ENCODE measurements at places on chromosomes 1 and 21.

DNA sequence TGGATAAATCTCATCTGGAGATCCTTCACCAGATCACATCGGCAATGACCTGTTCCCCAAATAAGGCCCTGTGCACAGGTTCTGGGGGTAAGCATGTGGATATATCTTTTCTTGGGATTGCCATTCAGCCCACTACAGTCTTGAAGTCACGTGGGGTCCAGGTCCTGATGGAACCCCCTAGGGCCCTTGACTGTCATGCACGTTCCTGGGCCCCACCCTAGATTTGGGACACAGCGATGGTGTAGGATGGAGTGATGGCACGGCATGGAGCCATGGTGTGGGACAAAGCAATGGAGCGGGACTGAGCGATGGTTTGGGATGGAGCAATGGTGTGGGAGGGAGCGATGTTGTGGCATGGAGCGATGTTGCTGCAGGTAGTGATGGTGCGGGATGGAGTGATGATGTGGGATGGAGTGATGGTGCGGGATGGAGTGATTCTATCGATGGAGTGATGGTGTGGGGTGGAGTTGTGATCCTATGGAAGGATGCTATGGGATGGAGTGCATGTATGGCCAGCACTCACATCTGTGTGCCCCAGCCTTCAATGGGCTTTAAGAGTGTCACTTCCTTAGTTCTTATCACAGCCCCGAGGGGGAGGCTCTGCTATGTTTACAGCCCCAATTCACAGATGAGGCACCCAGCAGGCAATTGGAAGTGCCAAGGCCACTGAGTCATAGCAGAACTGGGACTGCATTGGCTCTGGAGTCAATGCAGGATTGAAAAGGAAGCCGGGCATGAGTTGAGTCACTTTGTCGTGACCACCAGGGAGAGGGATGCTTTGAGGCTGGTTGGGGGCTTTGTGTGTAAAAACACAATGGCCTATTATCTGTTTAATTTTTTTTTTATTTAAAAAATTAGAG, 97.0 kb upstream of the C1orf174 start:
- no peak for DNase-seq

GRCh38 chr1:59340411-59341307, 43.8 kb downstream of the FGGY start:
- no peak for DNase-seq

DNA sequence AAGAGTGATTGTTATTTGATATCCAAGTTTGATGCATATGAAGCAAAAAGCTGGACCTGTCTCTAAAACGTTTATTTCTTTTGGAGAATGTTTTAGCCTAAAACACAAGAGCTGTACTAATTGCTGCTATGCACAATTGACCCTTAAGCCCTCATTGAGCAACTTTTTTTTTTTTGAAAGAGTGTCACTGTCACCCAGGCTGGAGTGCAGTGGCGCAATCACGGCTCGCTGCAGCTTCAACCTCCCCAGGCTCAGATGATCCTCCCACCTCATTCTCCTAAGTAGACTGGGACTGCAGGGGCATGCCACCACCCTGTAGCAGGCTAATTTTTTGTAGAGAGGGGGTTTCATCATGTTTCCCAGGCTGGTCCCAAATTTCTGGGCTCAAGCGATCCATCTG, 129.1 kb downstream of the PIK3R3 start:
- DNase-seq: no peak

- DNase-seq: no peak
Measured at GRCh38 chr1:26003756-26004155, 5.9 kb upstream of the PAFAH2 start.

- no peak for DNase-seq
Measured at GRCh38 chr21:45406801-45407628, 2.0 kb downstream of the COL18A1 start.

GRCh38 chr1:11388617-11389016, 90.3 kb upstream of the DISP3 start:
- no peak for DNase-seq

DNA sequence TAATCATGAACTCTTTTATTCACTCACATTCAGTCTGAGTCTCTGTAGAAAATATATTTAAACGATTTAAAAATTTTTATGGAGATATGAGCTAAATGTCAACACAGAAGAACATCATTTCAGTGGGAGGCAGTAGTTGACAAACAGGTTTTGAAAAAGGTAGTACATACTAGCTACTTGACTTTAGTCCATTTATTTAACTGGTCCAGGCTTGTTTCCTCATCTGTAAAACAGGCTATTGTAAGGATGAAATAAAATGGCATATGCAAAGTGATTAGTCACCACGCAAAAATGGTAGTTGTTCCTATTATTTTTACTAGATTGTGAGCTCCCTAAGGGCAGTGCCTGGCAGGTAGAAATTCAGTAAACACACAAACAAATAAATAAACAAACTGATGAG, 75.2 kb downstream of the NTPCR start:
- DNase-seq: no peak

DNA sequence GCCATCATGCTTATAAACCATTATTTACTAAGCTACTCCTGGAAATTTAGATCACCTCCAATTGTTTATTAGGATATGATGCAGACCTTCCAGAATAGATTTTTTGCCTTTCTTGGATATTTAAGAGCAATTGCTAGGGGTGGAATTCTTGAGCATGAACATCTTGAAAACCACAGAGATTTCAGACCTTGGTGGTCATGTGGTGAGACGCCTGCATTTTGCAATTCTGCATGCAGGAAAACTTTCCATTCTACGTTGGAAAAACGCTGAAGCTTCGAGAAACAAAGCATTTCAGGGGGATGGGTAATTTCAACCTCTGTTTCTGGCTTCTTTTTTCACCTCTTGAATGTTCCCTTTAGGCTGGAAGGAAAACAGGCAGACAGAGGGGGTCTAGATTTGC, 596.3 kb downstream of the KIF26B start:
- no peak for DNase-seq

DNA sequence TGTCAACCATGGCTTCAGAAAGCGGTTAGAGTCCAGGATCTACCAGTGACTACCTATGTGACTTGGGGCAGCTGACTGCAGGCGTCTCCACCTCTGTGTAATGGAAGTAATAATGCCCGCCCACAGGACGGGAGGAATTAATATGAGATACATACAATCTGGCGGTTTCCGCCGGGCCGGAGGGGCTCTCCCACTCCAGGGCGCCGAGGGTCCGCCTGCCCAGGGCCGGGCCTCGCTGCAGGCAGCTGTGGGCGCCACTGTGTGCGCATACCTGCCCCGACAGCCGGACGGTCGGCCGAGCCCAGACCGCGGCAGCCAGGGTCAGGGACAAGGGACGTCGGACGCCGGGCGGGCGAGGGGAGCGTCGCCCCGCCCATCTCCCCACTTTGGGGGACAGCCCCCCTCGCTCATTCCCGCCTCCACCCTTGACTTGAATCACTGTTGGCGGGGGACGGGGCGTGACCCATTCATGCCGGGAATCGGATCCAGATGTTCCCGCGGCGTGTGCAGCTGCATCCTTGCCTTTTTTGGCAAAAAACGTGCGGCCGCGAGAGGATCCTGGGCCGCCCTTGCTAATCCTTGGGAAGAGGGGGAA, 6.0 kb upstream of the SF3A3 start:
- no peak for DNase-seq

- DNase-seq: no peak
Measured at GRCh38 chr21:21559285-21560045, 561.3 kb downstream of the NCAM2 start.

GRCh38 chr1:2212274-2212531, 15.9 kb upstream of the SKI start:
- DNase-seq: no peak

- DNase-seq: peak; percentile 15
Measured at GRCh38 chr1:187051618-187052232, 223.0 kb downstream of the PLA2G4A start.

- no peak for DNase-seq
Measured at GRCh38 chr1:21759818-21760217, 23.1 kb downstream of the USP48 start.

GRCh38 chr1:12032161-12032621, 12.9 kb downstream of the MIIP start:
- no peak for DNase-seq

- no peak for DNase-seq
Measured at GRCh38 chr1:152514715-152515433, 592 bp downstream of the CRCT1 start.

- no peak for DNase-seq
Measured at GRCh38 chr21:45855248-45855811, 126.2 kb upstream of the COL6A1 start.

DNA sequence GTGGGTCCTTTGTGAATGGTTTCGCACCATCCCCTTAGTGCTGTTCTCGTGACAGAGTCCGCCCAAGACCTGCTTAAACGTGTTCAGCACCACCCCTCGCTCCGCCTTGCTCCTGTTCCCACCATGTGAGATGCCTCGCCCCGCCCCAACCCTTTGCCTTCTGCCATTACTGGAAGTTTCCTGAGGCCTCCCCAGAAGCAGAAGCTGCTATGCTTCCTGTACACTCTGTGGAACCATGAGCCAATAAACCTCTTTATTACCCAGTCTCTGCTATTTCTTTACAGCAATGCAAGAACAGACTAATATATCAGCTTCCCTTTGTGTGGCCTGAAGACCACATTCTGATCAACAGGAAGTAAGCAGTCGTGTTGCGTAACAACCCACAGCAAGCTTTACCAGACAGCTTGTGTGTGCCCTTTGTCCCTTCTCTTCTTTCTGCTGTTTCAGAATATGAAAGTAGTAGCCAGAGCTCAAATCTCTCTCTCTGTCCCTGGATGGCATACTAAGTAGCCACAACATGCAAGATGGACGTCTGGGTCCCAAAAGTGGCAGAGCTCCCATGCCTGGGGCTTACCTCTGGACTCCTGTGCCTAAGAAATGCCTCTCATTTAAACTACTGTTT, 14.1 kb downstream of the HENMT1 start:
- DNase-seq: no peak

- DNase-seq: peak; percentile 63
Measured at GRCh38 chr1:231091831-231092301, 51.8 kb upstream of the FAM89A start.

DNA sequence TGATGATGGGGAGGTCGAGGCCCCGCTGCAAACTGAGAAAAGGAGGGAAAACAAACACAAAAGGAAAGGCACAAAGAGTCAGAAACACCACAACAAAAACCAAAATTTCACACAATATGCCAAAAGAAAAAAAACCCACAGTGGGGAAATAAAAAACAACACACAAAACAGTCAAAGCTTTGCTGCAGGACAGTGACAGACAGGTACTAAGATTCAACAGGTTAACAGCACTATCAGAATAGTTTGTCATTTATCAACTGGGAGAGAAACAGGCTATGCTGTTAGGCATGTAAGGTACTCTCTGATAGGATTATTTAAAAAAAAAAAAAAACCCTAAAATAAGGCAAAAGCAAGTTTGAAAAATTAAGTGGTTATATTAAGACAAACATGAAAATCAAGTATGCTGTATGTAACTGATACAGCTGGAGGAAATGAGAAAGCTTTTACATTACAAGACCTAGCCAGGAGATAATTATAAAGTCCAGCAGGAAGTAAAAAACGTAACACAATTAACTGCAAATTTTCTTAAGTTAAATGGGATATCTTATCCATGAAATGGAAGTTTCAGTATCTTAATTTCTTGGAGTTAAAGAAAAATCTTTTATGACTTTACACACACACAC, 179.0 kb downstream of the EIF4G3 start:
- DNase-seq: no peak

DNA sequence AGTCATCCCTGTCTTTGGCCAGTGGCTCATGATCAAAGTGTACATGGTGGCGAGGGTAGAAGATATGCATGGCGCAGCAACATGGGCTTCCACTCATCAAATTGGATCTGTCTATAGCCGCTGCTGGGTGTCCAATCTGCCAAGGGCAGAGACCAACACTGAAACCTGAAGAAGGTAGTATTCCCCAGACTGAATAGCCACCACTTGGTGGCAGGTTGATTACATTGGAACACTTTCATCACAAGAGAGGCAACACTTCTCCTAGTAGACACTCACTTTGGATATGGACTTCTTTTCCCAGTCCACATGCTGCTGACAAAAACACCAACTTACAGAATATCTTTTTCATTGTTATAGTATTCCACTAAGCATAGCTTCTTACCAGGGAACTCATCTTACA, 22.4 kb upstream of the PPM1J start:
- DNase-seq: no peak

DNA sequence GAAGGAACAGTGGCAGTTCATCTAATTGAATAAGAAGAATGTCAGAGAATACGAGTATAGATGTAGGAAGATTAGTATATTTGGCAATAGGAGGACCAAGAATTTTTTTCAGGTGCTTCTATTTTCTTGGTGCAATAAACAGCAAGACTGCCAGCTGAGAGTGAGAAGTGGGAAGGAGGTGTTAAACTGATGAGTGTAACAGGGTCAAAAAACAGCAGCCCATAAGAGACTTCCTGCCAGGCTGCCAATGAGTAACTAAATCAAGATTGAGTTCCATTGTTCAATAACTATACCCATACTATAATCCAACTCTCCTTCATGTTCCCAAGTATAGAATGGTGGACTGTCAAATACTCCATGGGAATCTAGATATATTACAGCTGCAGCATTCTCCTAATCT, 28.7 kb downstream of the LYST start:
- no peak for DNase-seq

- DNase-seq: no peak
Measured at GRCh38 chr1:24756395-24756794, 11.1 kb downstream of the CLIC4 start.

DNA sequence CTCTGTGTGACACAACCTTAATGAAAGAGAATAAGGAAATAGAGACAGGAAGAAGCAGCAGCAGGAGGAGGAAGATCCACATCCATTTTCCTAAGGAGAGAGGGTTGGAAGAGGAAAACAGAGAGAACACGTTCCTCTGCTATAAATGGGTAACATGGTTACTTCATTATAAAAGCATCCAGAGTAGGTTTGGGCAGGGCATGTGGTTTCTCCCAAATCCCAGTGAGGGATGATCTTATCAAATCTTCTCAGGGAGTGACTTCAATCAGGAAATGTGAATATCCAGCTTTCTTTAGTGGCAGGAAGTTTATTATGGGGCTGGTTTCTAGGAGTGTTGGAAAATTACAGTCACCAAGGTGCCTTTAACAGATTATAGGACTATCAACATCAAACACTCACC, 11.1 kb downstream of the CYP2J2 start:
- DNase-seq: no peak

DNA sequence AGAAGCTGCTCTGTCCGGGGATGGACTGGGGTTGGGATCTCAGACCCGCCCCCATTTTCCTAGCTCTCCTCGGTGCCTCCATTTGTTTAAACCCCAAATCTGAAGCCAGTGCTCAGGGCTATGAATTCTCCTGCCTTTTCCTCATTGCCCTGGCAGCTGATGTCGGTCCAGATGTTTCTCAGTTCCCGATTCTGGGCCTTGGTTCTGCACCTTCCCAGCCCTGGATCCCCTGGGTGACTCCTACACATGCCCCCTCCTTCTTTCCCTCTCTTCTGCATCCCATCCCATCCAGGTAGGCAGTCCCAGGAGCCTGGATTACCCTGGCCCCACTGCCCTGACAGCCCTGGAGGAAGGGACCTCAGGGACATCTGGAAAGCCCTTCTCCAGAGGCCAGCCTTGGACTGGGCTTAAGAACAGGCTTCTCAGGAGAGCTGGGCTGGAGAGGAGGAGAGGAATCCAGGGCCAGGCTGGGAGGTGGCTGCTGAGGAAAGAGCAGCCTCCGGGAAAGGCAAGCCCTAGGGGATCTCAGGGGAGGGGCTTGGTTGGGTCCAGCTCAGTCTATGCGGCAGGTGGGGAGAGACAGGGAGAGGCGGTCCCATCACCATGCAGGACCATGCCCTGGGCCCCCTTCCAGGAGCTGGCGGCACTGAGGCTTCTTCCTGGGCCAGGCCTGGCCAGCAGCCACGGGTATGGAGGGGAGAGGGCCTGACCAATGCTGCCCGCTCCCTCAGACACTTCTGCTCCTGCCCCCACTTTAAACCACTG, 6.8 kb upstream of the EPS8L3 start:
- no peak for DNase-seq
